ENCODE measurements at places on chromosomes 1 and 21. TPM values are rescaled to one million over a fixed set of nuclear protein-coding genes. Genes with fewer than 3 reads are reported as not detected.
A peak's percentile ranks its signal among the peaks of the same experiment; 100 is the strongest.

- no peak for DNase-seq
These were observed 77.7 kb downstream of the SLC16A1 start for GRCh38 chr1:112878321-112878720.

CDA gene
- total RNA-seq, result 5.9 TPM

DNA sequence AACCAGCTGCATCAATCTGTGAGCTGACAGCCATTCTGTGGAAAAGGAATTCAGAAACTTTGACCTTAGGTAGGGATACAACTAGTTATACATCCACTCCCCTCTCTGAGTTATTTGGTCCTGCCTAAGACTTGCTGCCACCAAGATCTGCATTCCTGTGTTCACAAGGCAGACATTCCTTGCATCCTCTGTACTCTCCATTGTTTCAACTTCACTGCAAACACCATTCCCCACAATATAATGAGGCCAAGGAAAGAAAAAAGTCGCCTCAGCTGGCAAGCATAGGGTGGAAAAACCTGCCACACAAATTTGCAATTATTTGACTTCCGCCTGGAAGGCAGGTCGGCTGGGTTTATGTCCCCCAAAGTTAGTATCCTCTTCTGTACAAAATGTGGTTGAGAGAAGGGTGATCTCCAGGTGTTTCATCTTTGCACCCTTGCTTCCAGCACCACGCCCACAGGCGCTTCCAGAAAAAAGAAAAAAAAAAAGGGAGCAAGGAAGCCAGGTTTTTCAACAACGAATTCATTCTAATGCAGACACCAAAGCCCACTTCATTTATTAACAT is 676 bp upstream of the CTTNBP2NL start:
- DNase-seq, result no peak

DNA sequence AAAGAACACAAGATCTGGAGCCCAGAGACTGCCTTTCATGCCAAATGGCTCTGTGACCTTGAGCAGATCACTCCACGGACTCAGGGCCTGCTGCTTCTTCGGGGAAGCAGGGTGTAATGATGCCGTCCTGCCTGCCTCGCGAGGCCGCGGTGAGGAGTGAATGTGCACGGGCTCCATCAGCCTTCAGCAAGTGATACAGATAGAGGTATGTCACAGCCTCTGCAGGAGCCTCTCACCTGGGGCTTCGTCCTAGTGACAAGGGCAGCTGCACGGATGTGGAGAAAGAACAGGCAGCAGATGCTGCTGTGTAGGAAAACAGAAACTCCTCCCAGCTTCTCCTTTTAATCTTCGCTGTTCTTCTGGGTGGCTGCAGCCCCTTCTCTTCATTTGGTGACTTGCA is 127.5 kb downstream of the KCNN3 start:
- no peak for DNase-seq

DNA sequence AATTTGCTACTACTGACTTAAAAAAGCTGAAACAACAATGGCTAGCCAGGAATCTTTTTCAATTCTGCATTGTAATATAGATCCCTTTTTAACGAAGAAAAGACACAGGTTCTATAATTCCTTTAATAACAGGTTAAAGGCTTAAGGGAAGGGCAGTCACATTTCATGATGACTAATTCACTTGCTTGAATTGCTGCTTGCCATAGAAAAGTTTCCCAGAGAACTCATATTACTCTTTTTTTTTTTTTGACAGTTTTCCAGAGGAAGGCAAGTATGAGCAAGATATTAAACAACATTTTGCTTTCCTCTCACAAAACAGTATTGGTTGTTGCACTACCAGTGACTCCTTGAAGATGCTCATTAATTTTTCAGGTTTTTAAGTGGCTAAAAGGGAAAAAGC is 60.9 kb downstream of the IL23R start:
- peak; percentile 28 for DNase-seq

FMO1 gene
- not detected for total RNA-seq

GRCh38 chr1:176795929-176796328 is 333.0 kb downstream of the PAPPA2 start:
- DNase-seq, result peak; percentile 77

GRCh38 chr1:223338811-223339746 is 24.9 kb downstream of the SUSD4 start:
- DNase-seq, result peak; percentile 60

FAM151A gene
- total RNA-seq, result not detected

PADI2 gene
- 0.13 TPM for total RNA-seq

DNA sequence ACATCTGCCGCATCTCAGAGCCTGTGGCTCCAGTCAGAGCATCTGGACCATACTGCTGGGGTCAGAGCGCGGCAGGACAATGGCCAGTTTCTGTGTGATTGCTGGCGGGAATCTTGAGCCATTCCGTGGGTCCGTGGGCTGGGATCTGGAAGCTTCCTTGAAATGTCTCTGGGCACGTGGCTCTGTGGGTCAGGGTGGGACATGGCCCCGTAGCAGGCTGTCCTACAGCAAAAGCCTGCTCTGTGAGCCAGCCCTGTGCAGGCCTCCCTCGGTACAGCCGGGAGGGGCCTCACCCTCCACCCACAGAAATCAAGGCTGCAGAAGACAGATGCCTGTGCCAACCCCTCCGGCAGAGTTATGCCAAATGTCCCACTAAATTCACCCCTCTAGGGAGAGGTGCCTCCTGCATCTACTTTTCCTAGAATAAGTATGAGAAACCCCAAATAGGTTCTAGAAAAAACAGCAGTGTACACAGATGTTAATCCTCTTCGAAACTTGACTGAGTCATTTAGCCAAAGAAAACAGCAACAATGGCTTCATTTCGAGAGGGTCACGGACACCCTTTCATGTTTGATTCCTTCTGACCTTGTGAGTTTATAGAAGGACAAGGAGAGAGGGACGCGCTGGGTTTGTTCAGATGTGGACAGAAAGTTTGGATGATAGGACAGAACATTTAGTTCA is 27.8 kb downstream of the COL18A1 start:
- peak; percentile 36 for DNase-seq

GRCh38 chr1:85313888-85314696 is 37.7 kb upstream of the BCL10 start:
- peak; percentile 94 for DNase-seq

- DNase-seq, result peak; percentile 97
These were observed 125.0 kb upstream of the KCNK2 start for GRCh38 chr1:214957330-214958137.

PLCH2 gene
- total RNA-seq, result not detected

CASQ2 gene
- total RNA-seq, result not detected

DNA sequence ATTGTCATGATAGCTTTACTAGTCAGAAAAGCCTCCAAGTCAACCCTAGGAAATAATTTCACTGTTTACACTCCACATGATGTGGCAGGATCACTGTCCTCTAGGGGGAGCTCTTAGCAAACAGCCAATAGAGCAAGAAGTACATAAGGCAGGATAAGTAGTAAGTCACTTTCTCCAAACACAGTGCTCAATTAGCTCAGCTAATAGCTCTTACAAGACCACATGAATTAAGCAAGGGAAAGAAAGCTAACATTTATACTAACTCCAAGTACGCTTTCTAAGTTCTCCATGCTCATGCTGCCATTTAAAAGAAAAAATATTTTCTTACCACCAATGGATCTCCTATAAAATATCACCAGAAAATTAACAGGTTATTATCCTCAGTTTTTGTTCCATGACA is 66.9 kb upstream of the LRIF1 start:
- peak; percentile 64 for DNase-seq

DNA sequence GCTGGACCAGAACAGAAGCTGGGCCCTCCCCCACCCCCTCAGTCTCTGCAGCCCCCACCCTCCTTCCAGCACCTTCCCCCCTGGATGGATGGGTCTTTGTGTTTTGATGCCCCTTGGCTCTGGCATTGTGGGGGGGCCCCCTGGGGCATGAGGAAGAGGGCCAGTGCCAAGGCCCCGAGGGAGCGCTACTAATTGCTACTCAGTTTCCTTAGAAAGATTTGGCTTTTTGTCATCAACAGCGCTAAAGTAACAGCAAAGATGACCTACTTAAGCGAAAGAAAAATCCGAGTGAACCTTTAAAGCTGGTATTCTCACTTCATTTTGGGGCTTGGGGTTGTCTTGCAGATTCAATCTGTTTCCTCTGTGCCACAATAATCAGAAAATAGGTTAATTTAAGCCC is 63.5 kb downstream of the SKI start:
- peak; percentile 40 for DNase-seq

- peak; percentile 47 for DNase-seq
These were observed 120.6 kb downstream of the KCNJ15 start for GRCh38 chr21:38377165-38378088.

DNA sequence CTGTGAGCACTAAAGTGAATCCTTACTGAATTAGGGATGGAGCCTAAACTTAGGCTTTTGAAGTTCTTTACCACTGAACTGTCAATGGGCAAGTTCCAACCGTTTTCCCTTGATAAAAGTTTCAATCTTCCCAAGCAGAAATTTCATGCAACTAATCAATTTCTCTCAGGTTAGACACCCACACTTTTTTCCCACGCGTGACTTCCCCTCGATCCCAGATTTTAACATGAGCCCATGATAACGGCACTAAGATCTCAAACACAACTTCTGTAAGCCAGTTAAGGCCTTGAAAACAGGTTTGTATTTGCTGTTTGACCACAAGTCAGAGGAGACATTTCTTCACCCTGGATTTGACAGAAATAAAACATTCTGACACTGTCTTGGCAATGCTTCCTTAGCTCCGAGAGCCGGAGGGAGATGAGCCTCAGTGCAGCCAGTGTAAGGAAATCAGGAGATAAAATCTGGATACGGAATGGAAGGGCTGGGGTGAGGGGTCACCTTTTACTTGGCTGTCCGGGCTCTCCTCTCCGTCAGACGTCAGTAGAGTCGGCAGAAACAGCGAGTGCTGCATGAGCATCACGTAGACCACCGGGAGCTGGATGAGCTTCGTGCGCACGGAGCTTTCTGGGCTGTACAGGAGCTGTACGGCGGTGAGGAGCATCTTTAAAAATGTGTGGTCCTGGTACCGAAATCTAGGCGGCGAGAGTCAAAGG is 39.7 kb downstream of the MRAP start:
- DNase-seq, result no peak

GRCh38 chr21:39927304-39927886 is 60.2 kb downstream of the PCP4 start:
- no peak for DNase-seq

DNA sequence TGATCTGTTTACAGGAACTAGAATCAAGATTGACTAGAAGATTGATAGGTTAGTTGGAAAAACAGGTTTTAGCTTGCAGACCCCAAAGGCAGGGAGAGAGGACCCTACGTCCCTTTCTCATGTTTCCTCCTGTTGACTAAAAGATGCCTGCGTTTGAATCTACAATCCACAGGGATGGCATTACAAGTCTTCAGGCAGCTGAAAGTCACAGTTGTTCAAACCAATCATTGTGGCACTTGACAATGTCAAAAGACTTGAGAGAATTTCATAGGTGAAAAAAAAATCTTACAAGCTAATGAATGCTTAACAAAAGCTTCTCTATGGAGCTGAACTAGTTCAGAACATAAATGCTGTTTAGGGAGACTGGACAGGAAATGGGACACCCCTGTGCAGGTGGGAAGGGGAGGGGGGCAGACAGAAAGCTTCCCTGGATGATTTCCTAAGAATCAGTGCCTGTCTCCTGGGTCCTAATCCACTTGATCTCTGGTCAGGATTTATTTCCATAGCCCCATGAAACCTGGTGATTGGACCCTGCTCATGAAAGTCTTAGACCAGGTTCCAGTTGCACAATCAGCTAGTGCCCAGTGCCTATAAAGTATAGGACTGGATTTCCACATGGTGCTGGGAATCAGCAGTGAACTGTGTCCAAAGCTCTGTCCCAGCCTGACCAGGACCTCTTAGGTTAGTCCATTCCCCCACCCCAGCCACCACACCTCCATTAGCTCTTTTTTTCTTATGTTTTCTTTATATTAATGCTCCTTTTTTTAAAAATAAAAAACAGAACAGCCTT is 91.6 kb upstream of the BCAR3 start:
- DNase-seq, result no peak

GBP7 gene
- not detected for total RNA-seq

PKNOX1 gene
- 9.9 TPM for total RNA-seq

- DNase-seq, result no peak
These were observed 323.4 kb downstream of the LTN1 start for GRCh38 chr21:28669321-28669720.

RAB4A gene
- 43.4 TPM for total RNA-seq
